Skin of body (tissue), 3 donors: ENCODE measurements at places on chromosomes 7 and 10.

DNA sequence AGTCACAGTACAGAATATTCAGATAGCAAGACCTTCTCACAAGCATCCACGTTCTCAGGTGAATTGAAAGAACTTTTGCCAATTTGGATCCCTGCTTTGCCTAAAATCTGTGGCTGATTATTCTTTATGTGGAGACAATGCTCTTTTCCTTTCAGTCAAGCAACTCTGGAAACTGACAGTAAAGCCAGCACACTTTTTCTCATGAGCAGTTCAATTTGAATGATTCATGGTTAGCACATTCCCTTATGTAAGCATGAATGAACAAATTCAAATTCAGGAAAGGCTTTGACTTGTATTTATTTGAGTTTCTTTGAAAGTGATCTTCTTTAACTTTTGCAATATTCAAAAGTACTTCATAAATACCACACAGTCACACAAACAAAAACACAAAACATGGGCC lies 57.6 kb downstream of the MEOX2 start:
- DNase-seq: peak; percentile 19

DNA sequence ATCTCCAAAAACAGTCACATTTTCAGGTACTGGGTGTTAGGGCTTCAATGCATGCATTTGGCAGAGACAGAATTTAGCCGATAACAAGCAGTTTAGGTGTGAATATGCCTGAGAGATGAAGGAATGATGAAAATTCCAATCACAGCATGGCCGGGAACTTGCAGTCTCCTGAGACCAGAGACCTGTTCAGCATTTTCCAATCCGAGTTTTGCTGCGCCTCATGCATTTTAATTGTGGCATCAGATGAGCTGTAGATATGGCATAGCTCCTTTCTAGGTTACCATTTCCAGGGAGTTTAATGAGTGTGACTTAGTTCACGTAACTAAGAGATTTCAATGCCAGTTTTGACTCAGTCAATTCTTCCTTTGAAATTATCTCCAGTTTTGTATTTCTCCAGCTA lies 14.5 kb upstream of the C1QL3 start:
- DNase-seq: no peak

- DNase-seq: no peak
Observed at GRCh38 chr7:1638215-1638661, 31.8 kb upstream of the ELFN1 start.

GRCh38 chr10:22723783-22724182 lies 9.4 kb upstream of the PIP4K2A start:
- DNase-seq: no peak

- DNase-seq: no peak
Observed at GRCh38 chr7:66629222-66630062, 761 bp downstream of the KCTD7 start.

DNA sequence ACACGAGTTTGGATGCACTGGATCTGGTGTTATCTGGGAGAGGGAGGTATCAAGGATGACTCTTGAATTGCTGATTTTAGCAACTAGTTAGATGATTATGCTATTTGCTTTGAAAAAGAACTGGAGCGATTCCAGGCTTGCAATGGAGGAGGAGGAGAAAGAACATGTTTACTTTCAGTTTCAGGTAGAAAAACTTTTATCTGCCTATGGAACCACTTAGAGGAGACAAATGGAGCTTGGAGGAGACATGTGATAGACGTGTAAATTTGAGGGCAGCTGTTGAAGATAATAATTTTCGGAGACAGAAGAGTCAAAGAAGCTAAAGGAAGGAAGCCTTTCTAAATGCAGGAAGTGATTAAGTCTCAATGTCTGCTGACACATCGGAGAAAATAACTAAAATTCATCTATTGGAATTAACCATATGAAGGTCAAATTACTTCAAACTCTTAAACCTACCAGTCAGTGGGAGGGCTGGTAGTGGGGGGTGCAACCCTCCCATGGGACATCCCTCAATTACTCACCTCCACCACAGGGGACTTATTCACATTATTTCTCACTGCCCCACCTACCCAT lies 56.4 kb upstream of the GNAI1 start:
- no peak for DNase-seq

DNA sequence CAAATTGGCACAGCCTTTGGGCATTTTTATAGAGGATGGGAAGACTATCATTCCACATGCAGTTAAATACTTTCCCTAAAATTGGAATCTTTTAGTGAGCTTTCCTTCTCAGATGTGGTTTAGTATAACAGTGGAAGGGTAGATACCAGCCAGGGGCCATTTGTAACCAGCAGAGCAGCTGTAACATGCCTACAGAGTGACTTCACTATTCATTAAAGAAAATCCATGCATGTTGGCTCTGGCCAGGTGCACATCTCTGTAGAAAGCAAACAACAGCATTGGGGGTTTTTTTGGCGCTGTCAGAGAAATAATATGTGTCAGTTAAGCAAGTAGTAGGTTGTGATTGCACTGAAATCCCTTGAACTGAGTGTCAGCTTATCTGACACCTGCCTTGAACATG lies 115.6 kb downstream of the LHFPL3 start:
- DNase-seq: no peak

DNA sequence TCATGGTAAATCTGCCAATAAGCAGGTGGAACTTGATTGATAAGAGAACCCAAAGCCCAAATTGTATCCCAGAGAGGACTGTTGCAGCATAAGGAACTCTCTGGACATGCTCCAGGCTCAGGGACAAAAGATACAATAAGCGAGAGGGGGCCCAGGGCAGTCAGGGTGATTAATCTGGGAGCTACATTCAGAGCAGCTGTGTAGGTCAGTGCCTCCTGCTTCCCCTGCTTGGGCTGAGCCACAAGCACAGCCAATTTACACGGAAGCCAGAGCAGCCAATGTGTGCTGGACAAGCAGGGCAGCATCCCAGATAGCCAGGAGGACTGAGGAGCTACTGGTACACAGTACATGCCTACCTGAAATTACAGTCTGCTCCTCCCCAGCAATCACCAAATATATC lies 24.2 kb downstream of the MYPN start:
- no peak for DNase-seq

GRCh38 chr7:18063149-18063901 lies 35.7 kb upstream of the PRPS1L1 start:
- DNase-seq: no peak

GRCh38 chr10:92502296-92502808 lies 71.5 kb downstream of the IDE start:
- DNase-seq: no peak

DNA sequence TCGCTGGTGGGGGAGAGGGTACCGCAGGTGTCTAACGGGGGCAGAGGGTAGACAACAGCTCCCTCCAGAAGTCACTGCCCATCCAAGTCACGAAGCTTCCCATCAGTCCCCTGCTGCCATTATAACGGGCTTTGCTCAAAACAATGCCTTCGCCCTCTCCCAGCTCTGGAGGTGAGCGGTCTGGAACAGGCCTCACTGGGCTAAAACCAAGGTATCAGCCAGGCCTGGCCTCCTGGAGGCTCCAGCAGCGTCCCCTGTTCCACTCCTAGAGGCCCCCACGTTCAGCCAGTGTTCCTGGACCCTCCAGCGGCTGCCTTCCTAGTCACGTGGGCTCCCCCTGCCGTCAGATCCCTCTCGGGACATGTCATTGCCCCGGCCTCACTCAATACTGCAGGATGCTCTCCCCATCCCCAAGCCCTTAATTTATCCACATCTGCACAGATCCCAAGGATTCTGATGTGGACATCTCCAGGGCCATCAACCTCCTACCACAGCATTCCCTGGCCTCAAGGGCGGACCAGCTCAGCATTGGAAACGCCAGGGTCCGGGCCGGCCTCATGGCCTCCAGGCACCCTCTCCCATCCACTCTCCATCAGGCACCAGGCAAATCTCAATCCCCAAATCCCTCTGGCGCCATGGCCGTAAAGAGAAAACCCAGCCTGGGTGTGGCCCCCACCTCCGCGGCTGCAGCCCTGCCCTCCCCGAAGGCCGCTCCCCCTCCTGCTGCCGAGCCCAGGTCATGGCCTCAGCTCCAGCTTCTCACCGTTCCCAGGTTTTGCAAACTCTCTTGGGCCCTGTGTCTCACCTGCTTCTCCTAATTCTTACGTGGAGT lies 104.1 kb upstream of the FAM20C start:
- DNase-seq: no peak

GRCh38 chr7:149196151-149196704 lies 882 bp downstream of the ZNF282 start:
- no peak for DNase-seq

GRCh38 chr10:23686722-23687121 lies 247.8 kb downstream of the OTUD1 start:
- no peak for DNase-seq

GRCh38 chr7:70044064-70044463 lies 445.8 kb downstream of the AUTS2 start:
- DNase-seq: peak; percentile 10

DNA sequence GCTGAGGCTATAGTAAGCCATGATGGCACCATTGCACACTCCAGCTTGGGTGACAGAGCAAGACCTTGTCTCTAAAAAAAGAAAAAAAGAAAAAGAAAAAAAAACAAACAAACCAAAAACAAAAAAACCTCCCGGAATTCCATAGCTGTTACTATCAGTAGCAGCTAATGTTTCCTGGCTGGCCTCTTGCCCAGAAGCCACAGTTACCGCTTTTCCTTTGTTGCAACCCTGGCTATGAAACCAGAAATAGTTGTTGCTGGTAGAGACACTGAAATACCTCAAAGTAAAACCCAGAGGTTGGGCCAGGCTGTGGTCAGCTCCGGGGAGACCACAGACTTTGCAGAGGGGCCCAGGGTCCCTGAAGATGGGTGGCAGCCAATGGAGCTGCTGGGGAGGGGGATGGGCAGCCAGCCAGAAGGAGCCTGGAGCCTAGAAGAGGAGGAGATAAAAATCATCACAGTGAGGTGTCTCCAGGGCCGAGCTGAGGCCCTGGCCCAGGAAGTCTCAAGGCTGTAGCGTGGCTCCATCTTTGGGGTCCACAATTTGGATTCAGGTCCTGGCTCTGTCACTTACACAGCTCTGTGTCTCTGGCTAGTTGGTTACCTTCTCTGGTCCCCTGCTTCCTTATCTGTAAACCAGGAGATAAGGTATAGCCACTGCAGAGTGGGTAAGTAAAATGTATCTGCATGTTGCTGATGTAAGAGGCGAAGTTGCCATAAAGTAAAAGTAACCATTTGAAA lies 3.4 kb upstream of the CHST12 start:
- DNase-seq: peak; percentile 57

DNA sequence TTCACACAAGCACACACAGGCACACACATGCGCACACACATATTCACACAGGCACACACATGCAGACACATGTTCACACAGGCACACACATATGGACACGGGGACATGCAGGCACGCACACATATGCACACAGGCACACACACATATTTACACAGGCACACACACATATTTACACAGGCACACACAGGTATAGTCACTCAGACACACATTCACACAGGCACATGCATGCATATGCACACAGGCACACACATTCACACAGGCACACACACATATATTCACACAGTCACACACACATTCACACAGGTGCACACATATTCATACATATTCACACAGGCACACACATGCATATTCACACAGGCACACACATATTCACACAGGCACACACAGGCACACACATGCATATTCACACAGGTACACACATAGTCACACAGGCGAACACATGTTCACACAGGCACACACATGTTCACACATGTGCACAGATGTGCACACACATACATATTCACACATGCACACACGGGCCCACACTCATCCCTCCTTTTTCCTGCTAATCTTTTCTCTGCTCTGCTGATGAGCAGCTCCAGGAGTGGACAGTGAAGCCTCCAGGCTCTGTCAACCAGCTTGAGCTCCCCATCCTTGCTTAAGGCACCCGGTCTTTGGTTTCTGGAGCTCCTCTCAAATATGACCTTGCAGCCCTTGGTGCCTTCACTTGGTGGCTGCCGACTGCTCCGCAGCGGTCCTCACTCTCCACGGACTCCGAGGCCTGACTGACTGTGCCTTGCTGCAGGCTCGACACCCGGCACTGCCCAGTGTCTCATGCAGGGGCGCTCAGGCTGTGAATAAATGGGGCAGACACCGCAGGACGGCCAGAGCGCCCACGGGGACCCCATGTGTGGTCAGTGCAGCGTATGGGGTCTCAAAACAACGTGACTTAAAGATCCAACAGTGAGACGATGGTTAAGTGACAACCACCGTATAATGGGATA lies 581.2 kb upstream of the MGMT start:
- DNase-seq: no peak

- no peak for DNase-seq
Observed at GRCh38 chr7:55211726-55212125, 153.4 kb upstream of the LANCL2 start.

- DNase-seq: no peak
Observed at GRCh38 chr10:21529032-21529910, 3.8 kb upstream of the SKIDA1 start.

GRCh38 chr7:26185131-26185843 lies 15.3 kb downstream of the HNRNPA2B1 start:
- DNase-seq: no peak

- DNase-seq: no peak
Observed at GRCh38 chr7:26101361-26102151, 50.4 kb upstream of the NFE2L3 start.

DNA sequence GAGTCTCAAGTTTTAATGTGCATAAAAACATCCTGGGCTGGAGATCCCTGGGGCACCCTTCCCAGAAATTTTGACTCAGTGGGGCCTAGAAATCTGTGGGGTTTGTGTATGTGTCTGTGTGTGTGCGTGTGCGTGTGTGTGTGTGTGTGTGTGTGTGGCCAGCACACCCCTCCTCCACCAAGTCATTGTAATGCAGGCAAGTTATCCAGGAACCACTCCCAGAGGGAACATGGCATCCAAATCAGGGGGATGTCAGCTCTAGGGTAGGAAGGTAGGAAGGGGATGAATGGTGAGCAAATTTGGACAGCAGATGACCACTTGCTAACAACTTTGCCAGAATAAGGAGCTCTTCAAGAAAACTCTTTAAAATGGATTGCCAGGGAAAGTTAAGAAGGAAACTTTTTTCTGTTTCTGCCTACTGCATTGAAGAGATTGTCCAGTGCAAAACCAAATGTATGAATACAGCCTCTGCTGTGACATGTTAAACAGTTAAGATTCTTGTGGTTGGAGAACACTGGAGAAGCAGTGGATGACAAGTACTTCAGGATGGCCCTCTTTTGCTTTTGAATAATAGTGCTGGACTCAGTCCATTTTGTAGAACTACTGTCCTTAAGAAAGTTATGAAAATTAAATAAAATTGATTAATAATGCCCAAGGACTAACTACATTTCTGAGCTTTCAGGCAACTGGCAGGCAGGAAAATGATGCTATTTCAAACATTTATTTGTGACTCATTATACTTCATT lies 12.3 kb downstream of the STAMBPL1 start:
- no peak for DNase-seq

DNA sequence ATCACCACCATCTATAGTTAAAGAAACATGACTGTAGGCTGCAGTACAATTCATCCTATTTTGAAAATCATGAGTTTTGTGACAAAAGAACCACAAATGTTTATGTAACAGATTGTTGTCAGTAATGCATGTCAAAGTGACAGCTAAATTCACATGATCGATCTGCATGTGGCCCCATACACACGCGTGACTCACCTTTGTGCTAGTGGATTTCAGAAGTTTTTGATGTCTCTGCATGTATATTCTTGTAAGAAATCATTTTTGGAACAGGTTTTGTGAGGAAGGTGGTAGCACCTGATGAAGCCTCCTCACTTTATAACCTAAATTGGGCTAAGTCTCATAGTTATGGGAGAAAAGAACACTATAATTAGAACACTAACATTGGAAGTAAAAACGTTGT lies 17.1 kb downstream of the RNF32 start:
- DNase-seq: no peak
